Body of pancreas (tissue), 4 donors: ENCODE measurements at places on chromosomes 5 and 9.

DNA sequence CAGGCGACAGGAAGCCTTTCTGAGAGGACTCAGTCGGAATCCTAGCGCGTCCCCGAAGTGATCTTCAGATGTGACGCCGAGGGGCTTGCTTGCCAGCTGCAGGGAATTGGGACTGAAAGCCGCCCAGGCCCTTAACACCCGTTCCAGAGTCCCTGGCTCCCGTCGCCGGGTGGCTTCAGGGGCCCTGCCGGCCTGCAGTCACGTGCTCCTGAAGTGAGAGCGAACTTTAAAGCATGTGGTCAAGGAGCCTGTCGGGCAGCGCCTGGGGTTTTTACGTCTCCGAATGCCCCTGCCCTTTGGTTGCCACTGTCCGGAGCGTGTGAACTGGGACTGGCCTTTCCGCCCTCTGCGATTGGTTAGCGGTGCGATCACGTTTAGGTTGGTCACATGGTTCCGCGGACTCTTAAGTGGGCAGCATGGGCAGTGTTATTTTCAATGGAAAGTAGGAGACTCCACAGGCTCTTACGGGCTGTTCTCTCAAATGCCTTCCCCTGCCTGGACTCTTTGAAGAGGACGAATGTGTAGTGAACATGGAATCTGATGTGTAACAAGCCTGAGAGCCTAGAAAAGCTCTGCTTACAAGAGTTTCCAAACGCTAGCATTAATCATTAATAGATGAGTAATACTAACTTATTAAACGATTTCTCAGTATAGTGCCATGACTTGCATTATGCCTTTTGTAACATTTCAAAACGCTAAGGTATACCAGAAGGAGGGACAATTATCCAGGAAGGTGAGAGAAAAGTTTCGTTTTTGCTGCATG lies 1.9 kb downstream of the VLDLR start:
- peak; percentile 83 for DNase-seq

DNA sequence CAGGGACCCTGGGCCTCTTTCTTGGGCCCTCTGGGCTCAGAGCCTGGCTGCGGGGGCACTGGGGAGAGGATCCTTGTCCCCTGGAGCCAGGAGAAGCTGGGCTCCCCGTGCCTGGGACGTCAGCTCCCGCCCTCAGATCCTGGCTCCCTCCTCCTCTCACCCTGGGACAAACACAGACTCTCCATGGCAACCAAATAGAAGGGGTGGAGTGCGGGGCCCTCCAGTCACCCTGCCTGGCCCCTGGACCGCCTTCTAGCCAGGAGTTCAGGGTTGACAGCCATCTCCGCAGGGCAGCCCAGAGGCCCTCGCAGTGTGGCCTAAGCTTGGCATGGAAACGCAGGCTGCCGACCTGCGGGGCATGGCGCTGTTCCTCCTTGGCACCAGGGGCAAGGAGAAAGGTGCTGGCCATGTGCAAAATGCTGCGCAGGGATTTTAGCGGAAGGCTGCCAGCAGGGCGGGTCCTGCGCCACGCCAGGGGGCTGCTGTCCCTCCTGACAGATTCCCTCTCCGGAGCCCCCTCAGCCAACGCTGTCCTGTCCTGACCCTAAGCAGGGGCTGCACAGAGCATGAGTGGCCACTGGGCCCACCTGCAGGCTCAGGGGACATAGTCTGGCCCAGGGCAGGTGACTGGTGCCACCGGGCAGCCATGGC lies 1.0 kb downstream of the ZDHHC11 start:
- DNase-seq, result no peak

DNA sequence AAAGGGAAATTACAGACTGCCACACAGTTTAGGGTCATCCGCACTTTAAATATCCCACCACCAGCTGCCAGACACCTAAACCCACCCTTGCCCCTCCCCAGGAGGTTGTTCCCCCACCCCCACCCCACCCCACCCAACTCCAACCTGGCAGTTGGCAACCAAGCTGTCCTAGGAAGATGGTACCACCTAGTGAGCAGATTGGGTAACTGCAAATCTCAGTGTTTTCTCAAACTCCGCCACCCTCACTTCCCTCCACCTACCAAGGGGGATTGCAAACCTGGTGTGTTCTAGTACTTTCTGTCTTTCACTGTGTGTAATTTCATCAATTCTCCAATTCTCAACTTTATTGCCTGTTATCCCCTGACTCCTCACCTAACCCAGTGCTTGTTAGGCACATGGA lies 323.8 kb upstream of the IRX2 start:
- DNase-seq, result no peak

DNA sequence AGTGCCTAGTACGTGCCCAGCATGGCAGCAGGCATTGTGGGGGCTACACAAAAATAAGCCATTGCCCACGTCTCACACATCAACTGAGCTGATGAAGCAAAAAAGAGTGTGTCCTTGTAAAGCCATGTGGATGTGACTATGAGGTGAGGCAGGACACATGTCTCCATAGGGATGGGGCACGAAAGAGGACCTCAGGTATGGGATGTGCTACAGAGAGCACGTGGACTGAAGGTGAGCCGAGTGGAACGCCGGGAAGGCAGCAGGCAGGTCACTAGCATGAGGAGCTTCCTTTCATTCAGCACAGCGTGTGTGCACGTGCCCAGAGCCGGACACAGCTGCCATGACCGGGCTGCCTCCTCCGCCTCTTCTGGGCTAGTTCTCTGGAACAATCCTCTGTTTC lies 429.8 kb downstream of the SPOCK1 start:
- no peak for DNase-seq

GRCh38 chr9:130561056-130561455 lies 18.3 kb upstream of the FUBP3 start:
- DNase-seq, result no peak
